ENCODE measurements at places on chromosomes 11 and 22.

DNA sequence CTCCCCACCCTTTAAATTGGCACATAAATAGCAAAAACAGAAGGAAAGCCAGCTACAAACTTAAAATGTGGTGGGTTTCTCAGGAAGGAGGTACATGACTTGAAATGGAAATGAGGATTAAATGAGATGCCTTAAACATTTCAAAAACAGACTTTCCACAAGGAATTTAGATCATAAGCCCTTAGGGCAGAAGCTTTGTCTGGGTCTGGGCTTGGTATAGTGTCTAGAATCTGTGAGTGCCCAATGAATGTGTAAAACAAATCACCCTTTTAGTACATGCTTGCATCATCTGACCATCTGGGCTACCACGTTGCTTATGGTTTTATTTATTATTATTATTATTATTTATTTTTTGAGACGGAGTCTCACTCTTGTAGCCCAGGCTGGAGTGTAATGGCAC, 37.1 kb upstream of the CREB3L1 start:
- no peak for DNase-seq

DNA sequence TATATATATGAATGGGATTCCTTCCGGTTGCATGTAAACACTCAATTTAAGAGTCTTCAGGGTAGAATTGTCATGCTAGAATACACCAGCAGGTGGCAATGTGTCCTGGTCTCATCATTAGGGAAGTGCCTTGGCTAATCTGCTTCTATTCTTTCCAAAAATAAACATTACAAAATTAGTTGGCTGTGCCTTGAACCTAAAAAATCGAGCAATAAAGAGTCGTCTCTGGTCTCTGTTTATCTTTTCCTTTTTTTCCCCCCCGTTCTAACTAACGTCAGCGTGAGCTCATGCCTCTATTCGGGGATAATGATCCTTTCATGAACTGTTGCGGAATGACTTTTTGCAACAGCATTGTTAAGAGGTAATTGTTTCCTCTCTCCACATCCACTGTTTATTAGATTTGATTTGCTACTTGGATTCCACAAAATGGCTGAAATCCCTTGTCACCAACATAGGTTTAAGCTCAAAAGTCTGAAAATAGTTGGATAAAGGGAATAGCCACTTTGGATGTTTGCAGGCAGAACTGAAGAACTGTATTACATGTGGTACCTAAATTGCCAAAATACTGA, 1.2 kb upstream of the ARHGEF12 start:
- no peak for DNase-seq

DNA sequence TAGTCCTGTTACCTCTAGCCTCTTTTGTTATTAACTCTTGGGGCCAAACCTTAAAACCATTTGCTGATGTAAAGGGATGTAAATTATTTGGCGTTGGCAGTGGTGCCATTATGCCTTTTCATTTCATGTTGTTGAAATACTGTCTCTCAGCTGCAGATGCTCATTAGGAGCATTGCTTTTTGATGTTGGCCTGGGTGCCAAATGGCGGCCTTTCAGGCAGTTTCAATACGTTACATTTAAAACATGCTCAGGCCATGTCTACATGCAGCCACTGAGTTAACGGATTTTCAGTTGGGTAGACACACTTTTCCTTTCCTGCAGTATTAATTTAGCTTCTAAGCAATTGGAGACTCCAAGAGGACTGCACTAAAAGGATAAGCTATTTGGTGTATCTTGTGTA, 5.3 kb downstream of the NCAM1 start:
- no peak for DNase-seq

GRCh38 chr11:10511181-10511621, 29.8 kb downstream of the RNF141 start:
- DNase-seq, result no peak

DNA sequence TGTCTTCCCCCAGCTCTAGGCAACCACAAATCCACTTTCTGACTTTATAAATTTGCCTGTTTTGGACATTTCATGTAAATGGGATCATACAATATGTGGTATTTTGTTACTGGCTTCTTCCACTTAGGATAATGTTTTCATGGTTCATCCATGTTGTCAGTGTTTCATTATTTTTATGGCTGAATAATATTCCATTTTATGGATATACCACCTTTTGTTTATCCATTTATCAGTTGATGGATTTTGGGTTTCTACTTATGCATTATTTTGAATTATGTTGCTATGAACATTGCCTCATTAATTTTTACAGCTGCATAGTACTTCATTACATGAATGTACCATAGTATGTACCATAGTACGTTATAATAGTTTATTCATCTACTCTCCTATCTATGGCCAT, 5.1 kb downstream of the CABIN1 start:
- no peak for DNase-seq

- DNase-seq, result no peak
These were observed 14.5 kb downstream of the PATE3 start for GRCh38 chr11:125802387-125802786.

- no peak for DNase-seq
These were observed 31.6 kb upstream of the GAL start for GRCh38 chr11:68652683-68653156.

DNA sequence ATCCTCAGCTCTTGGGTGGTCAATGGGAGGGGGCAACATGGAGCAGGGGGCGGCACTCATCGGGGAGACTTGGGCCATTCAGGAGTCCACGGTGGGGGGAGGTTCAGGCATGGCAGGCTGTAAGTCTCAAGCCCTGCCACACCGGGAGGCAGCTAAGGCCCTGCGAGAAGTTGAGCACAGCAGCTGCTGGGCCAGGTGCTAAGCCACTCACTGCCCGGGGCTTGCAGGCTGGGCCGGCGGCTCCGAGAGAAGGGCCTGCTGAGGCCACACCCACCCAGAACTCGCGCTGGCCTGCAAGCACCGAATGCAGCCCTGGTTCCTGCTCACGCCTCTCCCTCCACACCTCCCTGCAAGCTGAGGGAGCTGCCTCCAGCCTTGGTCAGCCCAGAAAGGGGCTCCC, 131.4 kb downstream of the OR4C45 start:
- no peak for DNase-seq

Measured in vagina (tissue), 2 donors.